H9 (cell line): ENCODE measurements at places on chromosomes 3 and 15. TPM values are rescaled to one million over a fixed set of nuclear protein-coding genes. Genes with fewer than 3 reads are reported as not detected.

- H3K4me3 ChIP-seq, result no peak overlapping the region
- H3K4me1 ChIP-seq, result no peaks in the 10 kb centered on the region; the same call in 1 of the 2 replicates
- H3K27me3 ChIP-seq, result no peaks in the 10 kb centered on the region
- H3K36me3 ChIP-seq, result no peaks in the 10 kb centered on the region
- DNase-seq, result no peak
Measured at GRCh38 chr3:31465999-31466398, 66.7 kb upstream of the STT3B start.

DNA sequence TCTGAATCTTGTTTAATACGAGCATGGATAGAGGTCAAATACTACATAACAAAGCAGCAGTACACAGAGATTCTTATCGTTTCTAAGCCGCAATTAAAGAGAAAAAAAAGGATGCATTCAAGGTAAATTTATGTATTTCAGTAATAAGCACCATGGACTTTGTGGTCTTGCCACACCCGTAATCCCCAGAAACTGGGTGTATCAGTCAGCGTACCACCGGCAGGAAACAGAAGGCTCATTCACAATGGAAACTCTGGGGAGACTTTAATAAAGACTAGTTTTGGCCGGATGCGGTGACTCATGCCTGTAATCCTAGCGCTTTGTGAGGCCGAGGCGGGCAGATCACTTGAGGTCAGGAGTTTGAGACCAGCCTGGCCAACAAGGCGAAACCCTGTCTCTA lies 81.9 kb upstream of the ZNF280D start:
- H3K27ac ChIP-seq, result no peak overlapping the region
- H3K27me3 ChIP-seq, result no peaks in the 10 kb centered on the region
- H3K4me3 ChIP-seq, result no peak overlapping the region
- H3K4me1 ChIP-seq, result no peaks in the 10 kb centered on the region
- H3K36me3 ChIP-seq, result no peaks in the 10 kb centered on the region

Gene FOXB1
- 3.5 and 3.7 TPM in 2 replicates for total RNA-seq

Gene PLSCR2
- total RNA-seq, result not detected in 2 replicates

- no peaks in the 10 kb centered on the region for H3K27me3 ChIP-seq
- no peak overlapping the region for H3K4me3 ChIP-seq
- no peak for DNase-seq
- no peaks in the 10 kb centered on the region for H3K36me3 ChIP-seq
Measured at GRCh38 chr3:186287711-186288110, 74.3 kb downstream of the DGKG start.

Gene CSTA
- not detected in 2 replicates for total RNA-seq

DNA sequence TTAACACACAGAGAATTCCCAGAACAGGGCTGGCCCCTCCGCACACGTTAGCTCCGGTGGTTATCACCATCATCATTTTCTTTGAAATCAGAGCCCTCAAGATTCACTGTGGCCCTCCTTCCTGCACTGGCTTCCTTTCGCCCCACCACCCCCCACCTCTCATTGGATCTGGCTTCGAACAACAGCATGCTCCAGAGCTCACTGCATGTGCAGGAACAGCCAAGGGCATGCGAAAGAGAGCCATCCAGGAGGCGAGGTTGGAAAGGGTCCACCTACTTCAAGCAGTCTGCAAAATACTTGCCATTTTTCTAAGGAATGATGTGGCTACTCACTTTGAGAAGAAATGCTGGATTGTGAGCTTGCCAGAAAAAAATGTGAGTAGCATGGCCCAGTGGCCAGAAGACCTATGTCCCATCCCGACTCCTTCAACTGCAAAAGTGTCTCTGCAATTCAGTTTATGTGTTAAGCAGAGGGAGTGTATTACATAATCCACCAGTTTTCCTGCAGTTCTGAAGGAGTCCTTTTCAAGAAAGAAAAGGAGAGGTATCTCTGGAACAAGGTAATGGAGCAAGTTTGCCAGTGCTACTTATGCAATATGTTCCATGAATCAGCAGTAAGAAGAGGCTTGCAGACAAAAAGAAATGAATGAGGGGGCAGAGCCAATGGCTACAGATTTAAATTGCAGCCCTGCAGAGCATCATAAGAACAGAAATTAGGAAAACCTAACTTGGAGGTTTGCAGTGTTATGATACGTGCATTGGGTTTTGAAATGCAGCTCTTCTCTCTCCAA lies 92.8 kb downstream of the OCA2 start:
- no peak overlapping the region for H3K27ac ChIP-seq
- no peaks in the 10 kb centered on the region for H3K4me1 ChIP-seq
- H3K36me3 ChIP-seq, result 0 out of 2 replicates have a peak, but pooled peaks cover 5% of the 10 kb centered on the region
- H3K4me3 ChIP-seq, result no peak overlapping the region
- DNase-seq, result no peak
- H3K27me3 ChIP-seq, result no peaks in the 10 kb centered on the region

GRCh38 chr15:65940618-65940909 lies 71.3 kb downstream of the RAB11A start:
- DNase-seq, result no peak
- no peaks in the 10 kb centered on the region for H3K4me1 ChIP-seq
- no peaks in the 10 kb centered on the region for H3K36me3 ChIP-seq
- no peak overlapping the region for H3K27ac ChIP-seq

Gene CPB1
- not detected in 2 replicates for total RNA-seq

Gene FSD2
- not detected in 2 replicates for total RNA-seq

- H3K27me3 ChIP-seq, result no peaks in the 10 kb centered on the region
- H3K27ac ChIP-seq, result no peak overlapping the region
- H3K4me1 ChIP-seq, result no peaks in the 10 kb centered on the region
- no peaks in the 10 kb centered on the region for H3K36me3 ChIP-seq
- no peak for DNase-seq
- H3K4me3 ChIP-seq, result no peak overlapping the region
Measured at GRCh38 chr3:139292711-139293664, 50.8 kb upstream of the MRPS22 start.

GRCh38 chr3:186882881-186883685 lies 40.6 kb downstream of the ADIPOQ start:
- H3K4me1 ChIP-seq, result peaks cover 3% of the 10 kb centered on the region; the same call in 1 of the 2 replicates
- no peak overlapping the region for H3K4me3 ChIP-seq
- H3K36me3 ChIP-seq, result no peaks in the 10 kb centered on the region

DNA sequence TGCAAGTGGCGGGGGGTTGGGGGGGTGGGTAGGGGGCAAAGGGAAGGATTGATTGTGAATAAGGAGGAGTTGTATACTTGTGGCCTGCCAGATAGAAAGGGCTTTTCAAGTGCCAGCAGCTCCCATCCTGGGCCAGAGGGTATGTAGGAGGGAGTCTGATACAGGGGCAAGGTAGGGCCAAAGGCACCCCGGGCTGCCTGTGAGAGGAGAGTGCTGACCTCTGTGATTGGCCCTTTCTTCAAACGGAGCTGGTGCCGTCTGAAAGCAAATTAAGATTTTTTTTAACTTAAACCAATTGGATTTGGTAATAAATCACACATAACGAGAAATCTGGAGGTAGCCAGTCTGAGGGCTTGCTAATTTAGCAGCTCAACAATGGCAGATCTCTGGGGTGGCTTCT lies 229.9 kb downstream of the THSD4 start:
- H3K36me3 ChIP-seq, result no peaks in the 10 kb centered on the region
- H3K27ac ChIP-seq, result no peak overlapping the region
- H3K27me3 ChIP-seq, result no peaks in the 10 kb centered on the region

Gene PIGZ
- 0.15 and 0.29 TPM in 2 replicates for total RNA-seq

Gene GHSR
- not detected in 2 replicates for total RNA-seq

GRCh38 chr15:38453971-38454695 lies at the start of gene FAM98B:
Gene FAM98B, plus strand, starts transcription at chr15:38454127. Its CDS starts 35 bp downstream, at chr15:38454162.
- H3K27ac ChIP-seq, result peak within 1 kb of the TSS; percentile 84
- H3K4me3 ChIP-seq, result peak within 1 kb of the TSS; percentile 98
- no peaks in the 10 kb centered on the region; the same call in 1 of the 2 replicates for H3K4me1 ChIP-seq
- DNase-seq, result peak; percentile 89
- H3K36me3 ChIP-seq, result peaks cover 3% of the 10 kb centered on the region; the same call in 1 of the 2 replicates
- no peaks in the 10 kb centered on the region for H3K27me3 ChIP-seq

DNA sequence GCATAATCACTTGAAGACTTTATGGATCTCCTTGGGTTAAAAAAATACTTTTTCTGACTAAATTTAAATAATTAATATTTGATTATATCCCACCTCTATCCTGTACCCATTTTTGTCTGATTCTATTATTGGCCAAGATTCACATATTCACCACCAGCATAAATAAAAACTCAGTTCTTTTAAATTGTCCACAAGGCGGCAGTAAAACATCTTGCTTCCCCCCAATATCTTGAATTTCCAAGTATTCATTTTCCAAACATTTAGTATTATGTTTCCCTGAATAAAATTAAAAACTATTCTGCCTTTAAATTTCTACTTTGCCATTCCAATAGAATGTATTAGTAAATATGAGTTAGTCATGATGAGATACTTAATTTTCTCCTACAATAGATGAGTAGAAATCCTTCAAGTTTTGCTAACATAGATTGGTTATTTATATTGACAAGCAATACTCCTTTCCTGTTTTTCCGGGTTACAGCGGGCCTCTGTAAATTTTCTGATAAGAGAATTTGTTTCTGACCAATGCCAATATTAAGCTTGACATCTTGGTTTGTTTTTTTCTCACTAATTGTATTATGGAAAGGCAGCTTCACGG lies 218.7 kb upstream of the MDFIC2 start:
- H3K4me3 ChIP-seq, result no peak overlapping the region
- H3K27ac ChIP-seq, result no peak overlapping the region
- no peak for DNase-seq
- no peaks in the 10 kb centered on the region for H3K27me3 ChIP-seq
- H3K4me1 ChIP-seq, result peaks cover 9% of the 10 kb centered on the region

GRCh38 chr3:33915796-33916546 lies 117.5 kb downstream of the PDCD6IP start:
- H3K27ac ChIP-seq, result no peak overlapping the region
- peaks cover 6% of the 10 kb centered on the region; the same call in 1 of the 2 replicates for H3K4me1 ChIP-seq
- no peaks in the 10 kb centered on the region for H3K36me3 ChIP-seq

DNA sequence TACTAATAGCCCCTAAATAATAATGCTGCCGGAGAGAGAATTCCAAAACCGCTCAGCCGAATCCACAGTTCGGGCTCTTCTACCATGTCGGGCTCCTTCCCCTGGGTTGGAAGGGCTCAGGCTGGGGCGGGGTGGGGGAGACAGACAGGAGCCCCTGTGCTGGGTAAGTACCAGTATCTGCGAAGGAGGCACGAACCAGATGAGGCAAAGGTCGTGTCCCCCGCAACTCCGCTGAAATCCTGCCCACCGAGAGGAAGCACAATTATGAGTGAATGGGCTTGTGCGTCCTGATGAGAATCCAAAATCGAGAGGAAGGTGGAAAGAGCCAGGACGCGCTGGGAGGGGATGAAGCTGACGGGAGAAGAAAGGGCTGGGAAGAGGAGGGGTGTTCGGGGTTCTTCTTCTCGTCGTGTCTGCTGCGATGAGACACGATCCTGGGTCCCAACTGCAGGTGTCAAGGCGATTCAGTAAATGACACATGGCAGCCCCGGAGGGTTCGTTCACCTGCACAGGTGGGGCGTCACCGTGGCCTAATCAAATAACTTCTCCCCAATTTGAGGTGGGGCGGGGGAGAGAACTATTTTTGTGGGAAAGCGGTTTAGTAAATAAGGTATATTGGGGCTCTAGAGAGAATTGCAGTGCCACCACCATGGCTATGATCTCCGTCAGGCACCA lies 707 bp upstream of the FAM81A start:
- no peak for DNase-seq
- no peaks in the 10 kb centered on the region; the same call in 2 of the 3 replicates for H3K36me3 ChIP-seq
- peak overlapping the region; percentile 90 for H3K4me3 ChIP-seq
- peaks cover 26% of the 10 kb centered on the region for H3K27me3 ChIP-seq
- no peaks in the 10 kb centered on the region for H3K4me1 ChIP-seq

- DNase-seq, result no peak
- H3K4me1 ChIP-seq, result no peaks in the 10 kb centered on the region
- no peaks in the 10 kb centered on the region for H3K27me3 ChIP-seq
- H3K36me3 ChIP-seq, result peaks cover 52% of the 10 kb centered on the region
- H3K4me3 ChIP-seq, result no peak overlapping the region
Measured at GRCh38 chr15:29750754-29751153, 71.5 kb downstream of the TJP1 start.

DNA sequence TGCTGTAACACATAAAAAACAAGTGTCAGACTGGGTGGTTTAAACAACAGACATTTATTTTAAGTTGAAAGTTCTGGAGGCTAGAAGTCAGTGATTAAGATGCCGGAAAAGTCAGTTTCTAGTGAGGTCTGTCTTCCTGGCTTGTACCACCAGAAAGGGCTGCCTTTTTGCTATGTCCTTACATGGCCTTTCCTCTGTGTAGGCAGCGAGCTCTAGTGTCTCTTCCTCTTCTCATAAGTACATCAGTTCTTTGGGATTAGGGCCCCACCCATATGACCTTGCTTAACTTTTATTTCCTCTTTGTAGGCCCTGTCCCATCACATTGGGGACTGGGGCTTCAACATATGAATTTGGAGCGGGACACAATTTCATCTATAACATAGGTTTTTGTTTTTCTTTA lies 128.0 kb downstream of the BBX start:
- no peak overlapping the region for H3K4me3 ChIP-seq
- no peaks in the 10 kb centered on the region for H3K4me1 ChIP-seq
- no peak for DNase-seq
- H3K27me3 ChIP-seq, result no peaks in the 10 kb centered on the region
- no peak overlapping the region for H3K27ac ChIP-seq

- no peaks in the 10 kb centered on the region; the same call in 1 of the 2 replicates for H3K27me3 ChIP-seq
- no peak overlapping the region for H3K4me3 ChIP-seq
- no peak overlapping the region for H3K27ac ChIP-seq
- peak; percentile 79 for DNase-seq
- H3K4me1 ChIP-seq, result 0 out of 2 replicates have a peak, but pooled peaks cover 4% of the 10 kb centered on the region
Measured at GRCh38 chr15:55774113-55774970, 31.4 kb upstream of the PRTG start.

GRCh38 chr3:16304061-16305010 lies 39.3 kb downstream of the OXNAD1 start:
- H3K27me3 ChIP-seq, result no peaks in the 10 kb centered on the region
- peaks cover 18% of the 10 kb centered on the region for H3K36me3 ChIP-seq
- DNase-seq, result no peak
- H3K4me1 ChIP-seq, result peaks cover 20% of the 10 kb centered on the region; the same call in 1 of the 2 replicates

- no peaks in the 10 kb centered on the region; the same call in 1 of the 2 replicates for H3K4me1 ChIP-seq
- H3K4me3 ChIP-seq, result no peak overlapping the region
- H3K27ac ChIP-seq, result no peak overlapping the region
- no peak for DNase-seq
- no peaks in the 10 kb centered on the region for H3K36me3 ChIP-seq
- no peaks in the 10 kb centered on the region for H3K27me3 ChIP-seq
Measured at GRCh38 chr3:169285057-169286033, 378.2 kb downstream of the MECOM start.

GRCh38 chr3:7407107-7407506 lies 546.2 kb downstream of the GRM7 start:
- H3K27ac ChIP-seq, result no peak overlapping the region
- H3K4me1 ChIP-seq, result no peaks in the 10 kb centered on the region
- no peaks in the 10 kb centered on the region for H3K27me3 ChIP-seq
- no peak overlapping the region for H3K4me3 ChIP-seq
- no peaks in the 10 kb centered on the region for H3K36me3 ChIP-seq

Gene CMTM8
- total RNA-seq, result 4.0 TPM in 2 replicates

DNA sequence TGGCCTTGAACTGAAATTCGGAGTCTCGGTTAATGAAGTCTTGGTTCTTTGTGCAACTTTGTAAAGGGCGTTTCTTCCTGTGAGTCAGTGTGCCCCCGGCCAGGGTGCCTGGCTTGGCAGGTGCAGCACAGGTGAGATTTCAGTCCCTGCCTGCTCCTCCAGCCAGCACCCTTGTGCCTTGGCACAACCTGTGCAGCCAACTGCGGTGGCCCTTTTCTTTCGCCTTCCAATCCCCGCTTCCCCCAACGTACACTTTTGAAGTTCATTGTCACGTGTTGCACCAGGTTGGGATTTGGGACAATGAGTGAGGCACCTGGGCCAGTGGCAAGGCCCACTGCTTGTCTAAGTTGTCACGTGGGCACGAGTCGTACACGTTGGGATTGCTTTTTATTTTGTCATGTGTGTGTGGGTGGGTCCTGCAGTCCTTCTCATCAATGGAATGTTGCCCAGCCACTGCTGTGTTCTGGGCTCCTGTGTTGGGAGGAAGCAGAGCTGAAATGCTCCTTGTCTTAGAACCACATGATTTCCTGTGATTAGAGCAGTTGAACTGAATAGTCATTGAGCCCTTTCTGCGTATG lies 242.9 kb upstream of the BHLHE40 start:
- H3K27me3 ChIP-seq, result no peaks in the 10 kb centered on the region
- peaks cover 2% of the 10 kb centered on the region; the same call in 1 of the 2 replicates for H3K4me1 ChIP-seq
- no peak overlapping the region for H3K27ac ChIP-seq
- no peak overlapping the region for H3K4me3 ChIP-seq
- no peaks in the 10 kb centered on the region for H3K36me3 ChIP-seq
